ENCODE measurements at places on chromosomes 12 and 14.

GRCh38 chr12:20463913-20464524 lies 95.7 kb downstream of the PDE3A start:
- no peak for DNase-seq

- DNase-seq: no peak
These were observed 188.4 kb upstream of the OTX2 start for GRCh38 chr14:56998728-56999127.

DNA sequence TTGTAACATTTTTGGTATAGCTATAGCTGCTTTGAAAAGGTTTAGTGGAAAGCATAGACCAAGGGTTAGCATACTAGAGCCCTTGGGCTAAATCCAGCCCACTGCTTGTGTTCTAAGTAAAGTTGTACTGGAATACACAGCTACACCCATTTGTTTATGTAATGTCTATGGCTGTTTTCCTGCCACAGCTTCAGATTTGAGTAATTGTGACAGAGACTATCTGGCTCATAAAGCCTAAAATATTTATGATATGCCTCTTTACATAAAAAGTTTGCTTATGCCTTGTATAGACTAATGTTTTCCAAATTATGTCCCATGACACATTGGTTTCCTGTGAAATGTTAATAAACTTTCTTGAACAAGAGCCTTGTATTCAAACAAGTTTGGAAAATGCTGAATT lies 234.8 kb upstream of the ATP2B1 start:
- no peak for DNase-seq

- no peak for DNase-seq
These were observed 171.4 kb downstream of the TMTC3 start for GRCh38 chr12:88313554-88313953.

DNA sequence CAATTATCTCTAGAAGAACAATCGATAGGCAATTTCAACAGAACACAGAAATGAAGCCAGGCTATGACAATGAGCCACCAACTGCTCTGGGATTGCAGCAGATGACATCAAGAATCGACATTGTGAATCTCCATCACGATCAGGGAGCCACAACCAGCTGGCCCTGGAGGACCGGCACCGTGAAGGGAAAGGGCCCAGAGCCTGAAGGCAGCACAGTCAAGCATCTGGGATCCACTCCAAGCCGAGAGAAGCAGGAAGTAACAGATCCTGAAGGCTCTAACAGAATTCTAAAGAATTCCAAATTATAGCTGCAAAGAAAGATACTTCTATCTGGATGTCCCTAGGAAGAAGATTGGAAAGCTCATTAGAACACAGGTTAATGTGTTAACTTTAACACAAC lies 61.0 kb downstream of the LRRC74A start:
- no peak for DNase-seq

- DNase-seq: no peak
These were observed 106.3 kb downstream of the ST8SIA1 start for GRCh38 chr12:22228022-22228875.

Data from activated T-cell treated with anti-CD3 and anti-CD28 coated beads, Interleukin-2, amount 50 U/mL, for 24 hours (primary cell).